ENCODE measurements at places on chromosomes 7 and 10. TPM values are rescaled to one million over a fixed set of nuclear protein-coding genes. Genes with fewer than 3 reads are reported as not detected.

DNA sequence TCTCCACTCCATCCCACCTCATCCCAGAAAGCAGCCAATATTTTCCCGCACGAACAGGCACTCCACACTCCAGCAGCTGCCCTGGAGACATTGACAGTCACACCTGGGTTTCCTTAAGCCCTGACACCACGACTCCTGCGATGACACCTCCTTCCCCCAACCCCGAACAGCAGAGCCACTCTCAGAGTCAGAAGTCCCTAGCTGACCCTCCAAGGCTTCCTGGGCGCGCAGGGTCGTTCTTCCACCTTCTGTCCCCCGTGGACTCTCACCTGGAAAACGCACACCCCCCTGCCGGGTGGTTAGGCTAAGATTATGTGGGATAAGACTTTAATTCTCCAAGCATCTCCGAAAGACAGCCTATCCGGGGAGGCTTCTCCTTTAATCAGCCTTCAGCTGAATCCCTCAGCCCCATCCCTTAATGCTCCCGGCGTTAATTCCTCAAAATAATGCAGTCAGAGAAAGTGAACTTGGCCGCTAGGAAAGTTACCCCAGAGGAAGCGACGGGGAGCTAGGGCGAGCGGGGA lies 1.1 kb downstream of the DENND11 start:
- H3K27ac ChIP-seq: peak overlapping the region; percentile 87
- no peaks in the 10 kb centered on the region for H3K27me3 ChIP-seq
- H3K4me3 ChIP-seq: peak overlapping the region; percentile 72
- peak; percentile 40 for DNase-seq
- H3K4me1 ChIP-seq: peaks cover 42% of the 10 kb centered on the region
- no peaks in the 10 kb centered on the region for H3K36me3 ChIP-seq

GRCh38 chr10:33753389-33753788 lies 418.9 kb upstream of the NRP1 start:
- no peaks in the 10 kb centered on the region for H3K27me3 ChIP-seq
- H3K4me1 ChIP-seq: no peaks in the 10 kb centered on the region
- H3K4me3 ChIP-seq: no peak overlapping the region
- no peak for DNase-seq
- H3K36me3 ChIP-seq: no peaks in the 10 kb centered on the region
- H3K27ac ChIP-seq: no peak overlapping the region

GRCh38 chr7:148699024-148699781 lies 500 bp downstream of the CUL1 start:
- peak overlapping the region; percentile 91 for H3K27ac ChIP-seq
- peak overlapping the region; percentile 28 for H3K4me3 ChIP-seq

DNA sequence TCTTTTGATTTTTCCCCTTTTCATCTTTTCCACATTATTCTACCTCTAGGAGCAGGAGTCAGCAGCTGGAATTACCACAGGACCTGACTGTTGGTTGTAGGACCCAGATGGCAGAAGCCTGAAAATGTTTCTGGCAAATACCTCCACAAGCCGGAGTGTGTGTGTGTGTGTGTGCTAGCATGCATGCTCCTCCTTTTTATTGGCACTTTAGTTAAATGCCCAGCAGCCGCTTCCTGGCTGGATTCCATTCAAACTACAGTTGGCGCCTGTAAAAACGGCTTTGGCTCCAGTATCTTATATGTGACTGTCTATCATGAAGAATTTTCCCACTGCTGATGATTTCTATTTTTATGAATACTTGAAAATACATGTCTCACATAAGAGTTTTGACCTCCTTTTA lies 319.7 kb upstream of the SP4 start:
- H3K4me1 ChIP-seq: no peaks in the 10 kb centered on the region
- no peak for DNase-seq
- H3K27ac ChIP-seq: no peak overlapping the region
- no peaks in the 10 kb centered on the region for H3K36me3 ChIP-seq
- H3K27me3 ChIP-seq: no peaks in the 10 kb centered on the region

GRCh38 chr10:11183015-11183414 lies 165.3 kb downstream of the CELF2 start:
- DNase-seq: no peak
- H3K27ac ChIP-seq: peak overlapping the region; percentile 87
- H3K4me1 ChIP-seq: peaks cover 65% of the 10 kb centered on the region
- H3K36me3 ChIP-seq: peaks cover 4% of the 10 kb centered on the region
- H3K27me3 ChIP-seq: no peaks in the 10 kb centered on the region
- no peak overlapping the region for H3K4me3 ChIP-seq

DNA sequence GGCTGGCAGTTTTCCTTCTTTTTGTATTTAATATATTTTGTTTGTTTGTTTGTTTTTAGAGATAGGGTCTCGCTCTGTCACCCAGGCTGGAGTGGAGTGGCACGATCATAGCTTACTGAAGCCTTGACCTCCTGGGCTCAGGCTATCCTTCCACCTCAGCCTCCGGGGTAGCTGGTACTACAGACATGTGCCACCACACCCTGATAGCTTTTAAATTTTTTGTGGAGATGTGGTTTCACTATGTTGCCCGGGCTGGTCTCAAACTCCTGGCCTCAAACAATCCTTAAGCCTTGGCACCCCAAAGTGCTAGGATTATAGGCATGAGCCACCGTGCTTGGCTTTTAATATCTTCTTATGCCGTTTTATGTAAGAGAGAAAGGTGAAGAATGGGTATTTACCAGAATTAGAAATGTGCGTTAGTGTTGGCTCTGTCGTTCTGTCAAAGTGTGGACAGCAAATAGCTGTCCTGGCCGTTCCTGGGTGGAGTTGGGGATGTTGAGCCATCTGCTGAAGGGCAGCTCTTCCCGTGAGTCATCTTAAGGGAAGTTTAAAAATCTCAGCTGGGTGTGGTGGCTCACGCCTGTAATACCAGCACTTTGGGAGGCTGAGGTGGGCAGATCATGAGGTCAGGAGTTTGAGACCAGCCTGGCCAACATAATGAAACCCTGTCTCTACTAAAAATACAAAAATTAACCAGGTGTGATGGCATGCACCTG lies 14.8 kb downstream of the OGDH start:
- DNase-seq: no peak
- no peaks in the 10 kb centered on the region for H3K27me3 ChIP-seq
- no peak overlapping the region for H3K4me3 ChIP-seq
- H3K4me1 ChIP-seq: peaks cover 18% of the 10 kb centered on the region
- H3K27ac ChIP-seq: no peak overlapping the region

- H3K27me3 ChIP-seq: no peaks in the 10 kb centered on the region
- no peak overlapping the region for H3K27ac ChIP-seq
- H3K4me3 ChIP-seq: no peak overlapping the region
- no peak for DNase-seq
Observed at GRCh38 chr7:44383566-44383965, 58.2 kb upstream of the CAMK2B start.

DNA sequence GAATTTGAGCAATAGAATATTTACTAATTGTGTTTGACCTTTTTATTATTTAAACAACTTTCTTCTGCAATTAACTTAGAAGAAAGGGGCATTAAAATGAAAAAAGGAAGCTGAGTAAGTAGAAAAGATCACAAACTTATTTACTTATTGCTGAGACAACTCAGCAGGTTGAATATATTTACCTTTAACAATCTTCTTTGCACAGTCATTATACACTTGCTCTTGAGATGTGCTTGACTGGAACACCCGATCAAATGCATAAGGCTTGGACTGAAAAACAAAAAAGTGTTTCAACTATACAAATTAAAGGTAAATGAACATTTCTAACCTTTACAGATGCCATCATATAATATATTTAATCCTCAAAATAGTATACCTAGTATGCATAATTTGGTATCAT lies 7.9 kb downstream of the KIF5B start:
- no peak overlapping the region for H3K27ac ChIP-seq
- H3K4me3 ChIP-seq: no peak overlapping the region
- no peak for DNase-seq
- peaks cover 36% of the 10 kb centered on the region for H3K4me1 ChIP-seq

- H3K27ac ChIP-seq: no peak overlapping the region
- H3K36me3 ChIP-seq: no peaks in the 10 kb centered on the region
- H3K27me3 ChIP-seq: peaks cover 80% of the 10 kb centered on the region
- peak; percentile 49 for DNase-seq
Observed at GRCh38 chr7:27096768-27097514, 1.1 kb upstream of the HOXA1 start.

GRCh38 chr10:37681617-37681999 lies 175.8 kb downstream of the ZNF248 start:
- H3K27me3 ChIP-seq: no peaks in the 10 kb centered on the region
- no peak overlapping the region for H3K27ac ChIP-seq
- no peaks in the 10 kb centered on the region for H3K4me1 ChIP-seq
- H3K4me3 ChIP-seq: no peak overlapping the region

DNA sequence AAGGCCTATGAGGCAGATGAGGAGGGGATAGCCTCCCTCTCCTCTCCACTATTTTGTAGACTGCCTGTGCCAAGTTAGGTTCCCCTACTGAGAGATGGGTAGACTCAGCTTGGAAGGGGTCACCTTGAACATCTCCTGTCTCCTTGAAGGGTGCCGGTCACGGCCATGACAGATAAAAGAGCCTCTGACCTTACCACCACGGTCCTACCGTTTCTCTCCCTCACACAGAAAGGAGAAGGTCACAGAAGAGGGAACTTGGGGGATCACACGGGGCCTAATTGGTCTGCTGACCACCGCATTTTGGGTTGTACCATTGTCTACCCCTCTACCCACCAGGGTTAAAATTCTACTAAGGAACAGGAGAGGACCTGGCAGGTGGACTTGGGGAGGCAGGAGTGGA lies 17.0 kb downstream of the PRSS2 start:
- no peaks in the 10 kb centered on the region for H3K36me3 ChIP-seq
- no peaks in the 10 kb centered on the region for H3K27me3 ChIP-seq
- H3K27ac ChIP-seq: no peak overlapping the region
- no peak overlapping the region for H3K4me3 ChIP-seq
- H3K4me1 ChIP-seq: peaks cover 47% of the 10 kb centered on the region
- DNase-seq: no peak

DNA sequence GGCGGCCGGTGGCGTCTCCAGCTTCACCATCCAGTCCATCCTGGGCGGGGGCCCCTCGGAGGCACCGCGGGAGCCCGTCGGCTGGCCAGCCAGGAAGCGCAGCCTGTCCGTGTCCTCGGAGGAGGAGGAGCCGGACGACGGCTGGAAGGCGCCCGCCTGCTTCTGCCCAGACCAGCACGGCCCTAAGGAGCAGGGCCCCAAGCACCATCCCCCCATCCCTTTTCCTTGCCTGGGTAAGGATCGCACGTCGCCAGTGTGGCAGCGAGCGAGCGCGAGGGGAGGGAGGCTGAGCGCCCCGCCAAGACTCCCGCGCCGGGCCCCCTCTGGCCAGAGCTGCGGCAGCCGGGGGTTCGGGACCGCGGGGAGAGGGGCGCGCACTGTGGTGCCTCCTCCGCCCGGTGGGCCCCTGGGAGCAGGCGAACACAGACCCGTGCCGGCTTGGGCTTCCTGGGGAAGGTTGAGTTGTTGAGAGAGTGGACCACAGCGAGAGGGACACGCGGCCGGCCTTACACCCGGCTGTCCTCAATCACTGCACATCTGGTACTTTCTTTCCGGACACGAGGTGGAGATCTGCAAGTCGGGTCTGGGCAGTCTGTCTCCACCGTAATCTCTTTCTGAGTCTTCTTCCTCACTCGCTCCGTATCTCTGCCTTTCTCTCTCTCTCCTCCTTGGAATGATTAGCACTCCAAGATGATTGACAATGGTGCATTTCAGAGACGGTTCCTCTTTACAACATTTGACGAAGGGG lies 652 bp downstream of the HMX2 start:
- no peaks in the 10 kb centered on the region for H3K36me3 ChIP-seq
- peak overlapping the region; percentile 8 for H3K4me3 ChIP-seq
- DNase-seq: peak; percentile 51
- H3K4me1 ChIP-seq: peaks cover 74% of the 10 kb centered on the region

- no peaks in the 10 kb centered on the region for H3K36me3 ChIP-seq
- H3K4me3 ChIP-seq: no peak overlapping the region
- no peak for DNase-seq
- H3K27me3 ChIP-seq: no peaks in the 10 kb centered on the region
- no peak overlapping the region for H3K27ac ChIP-seq
Observed at GRCh38 chr7:32289651-32290414, 200.3 kb downstream of the LSM5 start.

DNA sequence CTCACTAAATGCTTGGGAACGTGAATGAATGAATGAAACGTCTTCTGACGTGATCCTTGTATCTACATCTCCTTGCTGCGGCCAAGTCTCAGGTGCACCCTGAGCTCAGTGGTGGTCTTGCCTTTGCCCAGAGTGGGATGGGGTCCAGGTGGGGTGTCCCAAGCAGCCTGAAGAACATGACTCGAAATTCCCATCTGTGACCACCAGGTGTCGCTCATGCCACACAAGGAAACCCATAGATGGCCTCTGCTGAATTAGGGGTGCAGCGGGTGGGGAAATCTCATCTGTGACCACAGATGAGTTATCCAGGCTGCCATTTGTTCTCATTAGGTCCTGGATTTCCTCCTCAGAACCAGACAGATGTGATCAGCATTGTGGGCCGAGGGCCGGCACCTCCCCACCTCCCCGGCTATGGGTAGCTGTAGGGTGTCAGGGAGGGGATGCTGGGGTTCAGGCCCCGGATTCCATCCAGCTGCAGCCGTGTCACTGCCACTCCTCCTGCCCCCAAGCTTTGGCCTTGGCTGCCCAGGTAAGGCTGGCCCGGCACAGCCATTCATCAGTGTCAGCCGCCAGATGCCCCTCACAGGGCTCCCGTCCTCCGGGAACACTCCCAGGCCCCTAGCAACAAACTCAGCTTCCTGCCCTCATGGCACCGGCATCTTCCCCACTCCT lies 21.0 kb upstream of the GNA12 start:
- DNase-seq: peak; percentile 86
- H3K27ac ChIP-seq: no peak overlapping the region
- no peaks in the 10 kb centered on the region for H3K36me3 ChIP-seq
- no peak overlapping the region for H3K4me3 ChIP-seq

DNA sequence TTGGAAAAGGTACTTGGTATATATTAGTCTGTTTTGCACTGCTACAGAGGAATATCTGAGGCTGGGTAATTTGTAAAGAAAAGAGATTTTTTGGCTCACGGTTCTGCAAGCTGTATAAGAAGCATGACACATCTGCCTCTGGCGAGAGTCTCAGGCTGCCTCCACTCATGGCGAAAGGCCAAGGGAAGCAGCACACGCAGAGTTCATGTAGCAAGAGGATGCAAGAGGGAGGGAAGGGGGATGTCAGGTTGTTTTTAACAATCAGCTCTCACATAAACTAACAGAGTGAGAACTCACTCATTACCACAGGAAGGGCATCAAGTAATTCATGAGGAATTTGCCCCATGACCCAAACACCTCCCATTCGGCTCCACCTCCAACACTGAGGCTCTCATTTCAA lies 484.8 kb upstream of the DPP6 start:
- no peak overlapping the region for H3K27ac ChIP-seq
- H3K4me3 ChIP-seq: no peak overlapping the region
- no peaks in the 10 kb centered on the region for H3K4me1 ChIP-seq
- DNase-seq: no peak
- H3K27me3 ChIP-seq: no peaks in the 10 kb centered on the region
- no peaks in the 10 kb centered on the region for H3K36me3 ChIP-seq

The LEP gene
- not detected for total RNA-seq

The PDZD7 gene
- total RNA-seq: 0.85 TPM

The CTAGE6 gene
- total RNA-seq: 1.9 TPM

The RINT1 gene
- 28.0 TPM for total RNA-seq

The A1CF gene
- not detected for total RNA-seq
